Activated CD4-positive, CD25-positive, alpha-beta regulatory T cell treated with anti-CD3 and anti-CD28 coated beads, Interleukin-2, amount 50 U/mL, for 16 hours (primary cell): ENCODE measurements at places on chromosomes 2 and 18.

DNA sequence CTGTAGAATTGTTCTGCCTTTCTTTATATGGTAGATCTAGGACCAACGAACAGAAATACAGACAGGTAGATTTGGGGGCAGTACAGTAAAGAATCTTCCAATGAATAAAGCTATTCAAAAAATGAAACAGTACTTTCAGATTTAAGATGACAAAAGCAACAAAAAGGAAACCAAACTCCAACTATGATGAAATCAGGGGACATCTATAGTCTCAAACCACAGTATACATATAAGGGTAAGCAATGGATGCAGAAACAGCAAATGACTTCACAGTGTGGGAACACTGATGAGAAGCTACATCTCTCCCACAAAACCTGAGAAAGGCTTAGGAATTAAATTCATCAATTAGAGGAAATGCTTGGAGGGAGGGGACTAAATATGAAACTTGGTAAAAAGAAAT lies 202.5 kb downstream of the CTNNA2 start:
- no peak for DNase-seq

DNA sequence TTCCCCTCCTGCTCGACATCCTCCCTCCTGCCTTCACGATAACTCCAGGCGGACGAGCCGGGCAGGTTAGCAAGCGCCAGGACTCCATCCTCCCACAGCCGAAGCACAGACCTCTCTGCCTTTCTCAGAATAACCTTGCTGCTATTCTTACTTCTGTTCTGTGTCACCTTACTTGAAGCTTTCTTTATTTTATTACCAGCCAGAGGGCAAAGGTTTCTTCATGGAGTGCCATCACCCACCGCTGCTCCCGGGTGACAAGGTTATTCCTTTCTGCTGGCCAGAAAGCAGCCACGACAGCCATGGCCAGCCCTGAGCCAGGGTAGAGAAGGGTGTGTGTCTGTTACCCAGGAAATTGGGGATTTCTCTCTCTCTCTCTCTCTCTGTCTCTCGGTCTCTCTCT lies 227.1 kb downstream of the ANAPC1 start:
- DNase-seq = no peak

GRCh38 chr2:216151313-216152025 lies 42.3 kb downstream of the XRCC5 start:
- DNase-seq = no peak

DNA sequence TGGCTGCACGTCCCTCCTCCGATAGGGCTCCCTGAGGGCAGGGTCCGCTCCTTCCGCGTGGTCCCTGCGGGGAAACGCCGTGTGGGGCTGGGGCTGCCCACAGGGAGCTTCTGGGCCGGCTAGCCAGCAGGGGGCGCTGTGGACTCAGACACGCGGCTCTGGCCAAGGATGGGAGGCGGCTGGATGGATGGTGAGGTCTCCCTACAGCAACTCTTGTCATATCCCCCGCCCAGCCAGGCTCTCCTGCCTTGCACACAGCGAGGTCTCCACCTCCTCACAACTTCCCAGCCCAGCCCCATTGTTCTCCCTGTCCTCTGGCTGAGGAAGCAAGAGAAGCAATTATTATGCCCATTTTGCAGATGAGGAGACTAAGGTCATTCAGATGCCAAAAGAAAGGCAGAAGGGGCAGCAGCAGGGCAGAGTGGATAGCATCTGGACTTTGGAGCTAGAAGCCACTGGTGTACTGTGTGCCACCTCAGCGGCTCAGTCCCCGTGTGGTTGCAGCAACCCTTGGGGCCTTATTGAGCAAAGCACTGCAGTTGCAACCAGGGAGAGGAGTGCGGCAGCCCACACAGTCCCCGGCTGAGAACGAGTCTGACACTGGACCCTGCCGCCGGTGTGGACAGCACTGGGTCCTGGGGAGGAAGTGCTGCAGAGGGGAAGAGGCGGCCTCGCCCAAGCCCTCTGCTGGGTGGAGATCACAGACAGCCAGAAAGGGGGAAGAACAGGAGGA lies 99.0 kb downstream of the ZFP36L2 start:
- DNase-seq = peak; percentile 78

- no peak for DNase-seq
These were observed 311.6 kb upstream of the REV1 start for GRCh38 chr2:99801327-99801901.

GRCh38 chr18:67864677-67865340 lies 348.3 kb upstream of the DSEL start:
- no peak for DNase-seq

GRCh38 chr18:50454387-50454988 lies 79.6 kb downstream of the SKA1 start:
- no peak for DNase-seq

DNA sequence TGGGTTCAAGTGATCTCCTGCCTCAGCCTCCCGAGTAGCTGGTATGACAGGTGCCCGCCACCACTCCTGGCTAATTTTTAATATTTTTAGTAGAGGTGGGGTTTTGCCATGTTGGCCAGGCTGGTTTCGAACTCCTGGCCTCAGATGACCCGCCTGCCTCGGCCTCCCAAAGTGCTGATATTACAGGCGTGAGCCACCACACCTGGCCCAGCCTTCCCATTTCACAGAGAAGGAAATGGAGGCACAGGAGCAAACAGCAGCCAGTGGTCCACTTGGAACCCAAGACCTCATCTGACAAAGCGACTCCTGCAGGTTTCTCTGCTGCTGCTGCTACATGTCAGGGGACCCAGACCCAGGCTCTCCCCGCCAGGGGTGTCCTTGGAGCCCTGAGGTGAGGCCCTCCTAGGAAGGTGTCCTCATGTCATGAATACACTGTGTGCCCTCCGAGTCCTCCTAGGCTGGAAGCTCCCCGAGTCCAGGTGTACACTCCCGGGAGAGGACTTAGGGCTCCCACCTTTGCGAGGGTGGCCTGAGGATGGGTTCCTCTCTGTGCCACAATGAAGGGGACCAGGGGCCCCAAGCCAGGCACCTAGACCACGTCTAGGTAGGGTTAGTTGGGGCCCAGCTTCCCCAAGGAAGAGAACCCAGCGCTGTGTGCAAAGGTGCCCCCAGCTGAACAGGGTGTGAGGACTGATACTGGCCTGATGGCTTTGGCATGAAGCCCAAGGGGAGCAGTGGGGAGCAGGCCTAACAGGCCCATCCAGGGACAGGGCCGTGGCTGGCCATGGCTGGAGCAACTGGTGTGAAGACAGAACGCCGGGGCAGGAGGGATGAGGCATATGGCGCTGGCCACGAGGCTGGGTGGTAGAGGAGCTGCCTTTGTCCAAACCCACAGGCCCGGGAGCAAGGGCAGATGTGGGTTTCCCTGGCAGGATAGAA lies 56.1 kb downstream of the HS6ST1 start:
- no peak for DNase-seq

GRCh38 chr2:9764153-9764778 lies 79.0 kb upstream of the TAF1B start:
- DNase-seq = no peak

DNA sequence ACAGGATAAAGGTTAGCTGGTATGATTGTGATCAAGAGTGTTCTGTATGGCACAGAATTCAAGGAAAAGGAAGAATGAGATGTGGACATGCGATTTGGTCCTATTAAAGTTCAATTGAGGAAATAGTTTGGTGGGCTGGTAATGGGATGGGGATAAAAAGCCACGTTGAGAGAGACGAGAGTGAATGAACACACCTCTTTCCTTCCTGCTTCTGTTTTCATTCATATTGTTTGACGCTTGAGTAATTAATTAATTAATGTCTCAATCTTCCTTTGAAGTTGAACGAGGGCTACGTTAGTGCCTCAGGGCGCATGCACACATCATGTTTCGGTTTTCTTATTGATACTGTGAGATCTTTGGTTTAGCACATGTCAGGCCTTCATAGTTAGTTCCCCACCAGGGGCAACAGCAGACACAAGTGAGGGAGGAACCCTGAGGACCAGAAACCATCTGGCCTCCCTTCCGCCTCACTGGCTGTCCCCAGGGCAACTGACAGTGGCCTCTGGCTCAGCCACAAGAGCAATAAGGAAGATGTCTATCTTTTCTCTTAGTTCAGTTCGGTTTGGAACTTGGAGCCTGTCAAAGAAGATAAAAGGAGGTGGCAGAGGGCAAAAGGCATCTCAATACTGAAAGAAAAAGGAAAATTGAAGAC lies 116.0 kb downstream of the LIPG start:
- no peak for DNase-seq

DNA sequence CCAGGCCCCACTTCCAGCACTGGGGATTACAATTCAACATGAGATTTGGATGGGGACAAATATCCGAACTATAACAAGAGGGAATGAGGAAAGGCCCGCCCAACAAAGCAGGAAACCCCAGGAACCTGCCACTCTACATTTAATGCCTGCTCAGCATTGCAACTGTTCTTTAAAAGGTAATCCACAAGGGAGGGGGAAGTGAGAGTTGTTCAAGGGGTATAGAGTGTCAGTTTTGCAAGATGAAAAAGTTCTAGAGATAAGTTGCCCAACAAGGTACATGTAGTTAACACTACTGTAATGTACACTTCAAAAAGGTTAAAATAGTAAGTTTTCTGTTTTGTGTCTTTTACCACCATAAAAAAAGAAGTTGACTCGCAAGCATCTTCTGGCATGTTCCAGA lies 137.6 kb downstream of the MBD2 start:
- no peak for DNase-seq

GRCh38 chr18:77658299-77658662 lies 408.6 kb downstream of the GALR1 start:
- no peak for DNase-seq

DNA sequence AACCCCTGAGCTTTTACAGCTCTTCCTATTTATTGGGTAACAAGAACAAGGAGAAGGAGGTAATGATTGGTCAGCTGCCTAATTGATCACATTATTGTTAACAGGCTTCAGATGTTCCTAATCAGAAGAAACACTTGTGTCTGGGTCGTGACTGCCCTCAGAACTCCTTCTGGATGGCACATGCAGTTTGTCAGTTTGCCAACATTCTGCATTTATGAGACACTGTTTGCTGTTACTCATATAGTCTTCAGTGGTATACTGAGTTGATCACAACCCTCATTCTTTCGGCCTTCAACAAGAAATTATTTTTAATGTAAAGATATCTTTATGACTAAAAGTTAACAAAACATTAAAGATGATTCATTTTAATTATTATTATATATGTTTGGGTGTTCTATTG lies 95.7 kb upstream of the DOCK10 start:
- no peak for DNase-seq

- DNase-seq = no peak
These were observed 44.9 kb upstream of the SIGLEC15 start for GRCh38 chr18:45780568-45780967.

DNA sequence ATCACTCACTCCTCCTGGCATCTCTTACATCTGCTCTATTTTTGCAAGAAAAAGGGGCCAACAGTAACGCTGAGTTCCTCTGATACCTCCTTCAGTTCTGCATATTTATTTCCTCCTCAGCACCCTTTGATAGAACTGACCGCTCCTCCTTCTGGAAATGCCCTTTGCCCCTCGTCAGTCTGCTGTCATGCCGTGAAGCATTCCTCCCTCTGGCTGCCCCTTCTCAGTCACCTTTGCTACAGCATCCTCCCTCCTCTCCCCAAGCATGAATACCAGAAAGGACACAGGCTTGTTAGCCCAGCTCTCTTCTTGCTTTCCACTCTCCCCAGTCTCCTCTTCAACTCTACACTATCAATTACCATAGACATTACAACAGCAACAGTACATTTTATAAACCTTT lies 135.4 kb downstream of the NBAS start:
- DNase-seq = no peak

DNA sequence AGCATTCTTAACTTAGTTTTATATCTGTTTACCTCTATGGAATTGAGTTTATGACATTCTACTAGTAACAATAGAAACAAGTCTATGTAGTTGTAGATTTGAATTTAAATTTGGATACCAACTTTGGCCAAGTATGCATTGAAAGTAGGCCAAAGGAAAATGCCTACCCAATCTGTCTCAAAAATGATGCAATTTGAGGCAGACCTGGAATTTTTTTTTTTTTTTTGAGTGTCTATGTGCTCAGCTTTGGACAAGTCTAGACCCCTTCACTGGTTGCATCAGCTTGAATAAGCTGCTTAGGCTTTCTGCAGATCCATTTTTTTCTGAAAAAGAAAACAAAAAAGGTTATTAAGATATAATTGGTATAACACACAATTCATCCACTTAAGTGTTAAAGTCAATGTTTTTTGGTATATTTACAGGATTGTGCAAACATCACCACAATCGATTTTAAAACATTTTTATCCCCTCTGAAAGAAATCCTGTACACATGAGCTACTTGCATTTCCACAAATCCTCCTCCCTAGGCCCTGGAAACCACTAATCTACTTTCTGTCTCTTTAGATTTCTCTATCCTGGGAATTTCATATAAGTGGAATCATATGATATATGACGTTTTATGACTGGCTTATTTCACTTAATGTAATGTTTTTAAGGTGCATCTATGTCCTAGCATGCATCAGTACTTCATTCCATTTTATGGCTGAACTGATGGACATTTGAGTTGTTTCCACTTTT lies 185.1 kb upstream of the CCDC68 start:
- DNase-seq = no peak

DNA sequence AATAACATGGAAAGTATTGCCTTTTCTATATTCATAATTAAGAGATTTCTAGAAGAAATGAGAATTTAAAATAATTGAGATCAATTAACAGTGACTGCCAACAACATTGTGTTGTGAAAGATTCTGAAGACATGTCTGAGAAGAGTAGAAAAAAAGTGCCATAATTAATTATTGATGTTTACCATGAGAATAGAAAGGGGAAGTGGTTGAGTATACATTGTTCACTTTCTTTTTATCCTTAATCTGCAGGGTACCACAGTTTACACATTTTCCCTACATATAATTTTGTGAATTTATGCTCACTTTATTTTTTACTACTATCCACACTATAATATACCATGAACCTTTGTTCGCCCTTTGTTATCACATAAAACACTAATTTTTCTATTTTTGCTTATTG lies 47.1 kb upstream of the UBE2E3 start:
- DNase-seq = no peak

DNA sequence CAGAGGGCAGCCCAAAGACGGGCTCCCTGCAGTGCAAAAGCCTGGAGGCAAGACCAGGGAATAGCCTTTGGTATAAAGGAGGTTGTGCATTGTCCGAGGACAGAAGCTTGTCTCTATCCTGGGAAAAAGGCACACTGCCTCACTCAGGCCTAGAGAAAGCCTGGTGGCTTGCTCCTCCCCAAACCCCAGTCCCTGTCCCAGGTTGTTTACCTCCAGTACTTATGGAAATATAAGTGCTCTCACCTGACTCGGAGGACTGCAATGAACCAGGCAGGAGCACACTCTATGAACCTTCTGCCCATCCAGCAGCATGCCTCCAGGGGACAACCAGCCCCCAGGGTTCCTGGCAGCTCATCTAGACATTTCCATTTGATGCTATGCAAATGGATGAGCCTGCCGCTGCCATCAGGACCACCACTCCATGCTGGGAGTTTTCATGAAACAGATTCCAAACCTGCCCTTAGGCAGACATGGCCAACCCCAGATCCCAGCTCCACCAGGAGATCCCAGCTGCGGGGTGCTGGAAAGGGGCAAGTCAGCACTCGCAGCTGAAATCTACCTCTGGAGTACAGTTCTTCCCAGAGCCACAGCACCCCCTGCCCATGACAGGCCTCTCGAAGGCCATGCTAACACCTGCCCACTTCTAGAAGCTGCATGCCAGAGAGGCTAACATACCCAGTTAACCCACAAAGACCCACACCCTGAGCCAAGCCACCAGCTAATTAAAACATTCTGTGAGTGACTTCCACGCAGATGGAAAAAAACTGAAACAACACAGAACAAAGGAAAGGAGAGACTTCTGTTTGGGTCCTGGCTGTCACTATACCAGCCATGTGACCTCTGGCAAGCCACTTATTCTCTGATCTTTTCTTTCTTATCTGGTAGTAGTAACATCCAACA lies 101.7 kb downstream of the TTC32 start:
- no peak for DNase-seq
